Stimulated activated effector memory CD8-positive, alpha-beta T cell treated with anti-CD3 and anti-CD28 coated beads, Interleukin-12 subunit alpha, Interleukin-12 subunit beta, amount 100 ng/mL, for 72 hours (primary cell): ENCODE measurements at places on chromosomes 13 and 19.

DNA sequence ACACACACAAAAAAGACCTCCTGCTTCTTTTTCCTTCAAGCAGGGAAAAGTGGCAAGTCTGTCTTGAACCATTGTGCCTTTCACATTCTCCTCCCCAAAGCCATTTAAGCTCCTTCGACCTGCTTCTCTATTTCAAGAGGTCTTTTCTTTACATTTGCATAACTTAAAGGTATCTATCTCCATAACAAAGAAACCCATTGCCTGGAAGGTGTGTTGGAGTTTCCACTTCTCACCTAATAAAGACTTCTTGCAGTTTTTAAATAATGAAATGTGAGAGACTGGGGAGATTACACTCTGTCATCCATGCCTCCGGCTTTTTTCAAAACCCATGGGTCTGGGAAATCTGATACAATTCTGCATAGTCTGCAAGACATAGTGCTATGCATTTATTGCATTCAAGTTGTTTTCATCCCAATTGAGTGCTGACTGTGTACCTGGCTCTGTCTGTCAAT lies 41.8 kb upstream of the NBEA start:
- no peak for DNase-seq

DNA sequence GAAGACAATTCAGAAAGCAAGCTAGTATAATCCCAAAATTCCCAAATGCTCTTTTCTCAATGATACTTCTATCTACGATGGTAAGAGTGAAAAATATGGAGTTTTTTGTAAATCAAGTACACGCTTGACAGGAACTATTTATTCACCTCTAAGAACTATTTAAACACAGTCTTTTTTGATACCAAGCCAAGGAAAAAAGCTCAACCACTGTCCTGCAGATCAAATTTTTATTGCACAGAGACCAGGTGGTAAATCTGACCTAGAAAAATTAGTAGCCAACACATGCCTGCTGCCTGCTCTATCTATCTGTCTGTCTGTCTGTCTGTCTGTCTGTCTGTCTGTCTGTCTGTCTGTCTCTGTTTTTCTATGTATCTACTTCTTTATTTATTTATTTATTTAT lies 292.2 kb downstream of the MZT1 start:
- no peak for DNase-seq

GRCh38 chr19:44539991-44540390 lies 10.5 kb upstream of the CEACAM20 start:
- DNase-seq: no peak

GRCh38 chr19:2478278-2478755 lies 2.4 kb downstream of the GADD45B start:
- DNase-seq: peak; percentile 71

- no peak for DNase-seq
Measured at GRCh38 chr13:80860845-80861244, 519.9 kb upstream of the SPRY2 start.
